ENCODE measurements at places on chromosomes 2 and 18.
A peak's percentile ranks its signal among the peaks of the same experiment; 100 is the strongest.

GRCh38 chr2:8957628-8958027 lies 45.9 kb downstream of the MBOAT2 start:
- DNase-seq = no peak

DNA sequence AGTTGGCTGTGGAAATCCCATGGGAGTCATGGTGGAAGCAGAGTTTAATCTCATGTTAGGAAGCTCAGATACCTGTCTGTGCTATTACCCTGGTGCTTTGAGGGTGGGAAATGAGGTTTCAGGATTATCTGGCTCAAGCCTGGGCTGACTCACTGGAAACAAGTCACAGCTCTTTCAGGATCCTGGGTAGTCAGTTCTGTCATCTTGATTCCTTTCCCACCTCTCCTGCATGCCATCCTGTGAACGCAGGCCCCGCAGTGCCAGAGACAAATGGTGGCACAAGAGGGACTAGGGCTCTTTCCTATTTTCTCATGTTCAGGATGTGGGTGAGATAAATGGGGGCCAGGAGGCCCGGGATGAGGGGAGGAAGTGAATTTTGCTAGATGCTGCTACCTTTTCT lies 3.7 kb upstream of the FAM136A start:
- no peak for DNase-seq

- DNase-seq = no peak
Observed at GRCh38 chr18:67001052-67001451, 397.2 kb upstream of the CDH19 start.

DNA sequence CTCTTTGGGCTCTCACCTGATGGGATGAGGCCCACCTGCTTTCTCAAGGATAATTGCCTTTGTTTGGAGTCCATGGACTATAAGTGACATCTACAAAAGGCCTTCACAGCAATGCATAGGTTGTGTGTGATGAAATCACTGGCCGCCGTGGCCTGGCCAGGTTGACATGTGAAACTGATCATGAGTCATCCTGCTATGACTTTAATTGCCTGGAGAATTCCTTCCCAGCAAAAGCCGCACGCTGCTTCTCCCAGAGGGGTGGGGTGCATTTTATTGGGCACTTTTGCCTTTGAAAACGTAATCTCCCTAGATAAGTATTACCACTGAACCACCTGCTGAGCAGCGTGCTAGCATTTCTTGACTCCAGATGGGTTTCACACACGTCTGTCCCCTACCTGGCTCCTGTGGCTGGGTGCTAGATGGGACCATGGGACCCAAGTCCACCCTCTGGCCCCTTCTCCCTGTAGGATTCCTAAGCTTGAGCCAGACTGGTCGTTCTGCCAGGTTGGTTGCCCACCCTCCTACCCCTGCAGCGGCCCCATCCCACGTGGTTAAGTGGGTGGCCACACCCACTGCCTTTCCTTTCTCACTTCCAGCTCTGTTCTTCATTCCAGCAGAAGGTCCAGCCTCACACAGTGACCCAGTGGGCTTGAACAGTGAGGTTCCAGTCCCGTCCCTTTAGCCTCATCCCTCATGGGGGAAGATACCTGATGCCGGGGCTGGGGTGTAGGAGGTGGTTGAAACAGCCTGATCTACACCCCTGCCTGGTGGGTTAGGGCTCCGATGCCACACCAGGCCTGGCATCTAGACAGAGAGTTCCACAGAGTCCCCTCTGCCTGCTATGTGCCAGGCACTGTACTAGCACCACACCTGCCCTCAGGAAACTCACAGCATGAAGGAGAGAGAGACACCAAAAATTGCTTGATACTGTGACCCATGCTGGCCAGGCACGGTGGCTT lies 89.6 kb downstream of the GBX2 start:
- no peak for DNase-seq

DNA sequence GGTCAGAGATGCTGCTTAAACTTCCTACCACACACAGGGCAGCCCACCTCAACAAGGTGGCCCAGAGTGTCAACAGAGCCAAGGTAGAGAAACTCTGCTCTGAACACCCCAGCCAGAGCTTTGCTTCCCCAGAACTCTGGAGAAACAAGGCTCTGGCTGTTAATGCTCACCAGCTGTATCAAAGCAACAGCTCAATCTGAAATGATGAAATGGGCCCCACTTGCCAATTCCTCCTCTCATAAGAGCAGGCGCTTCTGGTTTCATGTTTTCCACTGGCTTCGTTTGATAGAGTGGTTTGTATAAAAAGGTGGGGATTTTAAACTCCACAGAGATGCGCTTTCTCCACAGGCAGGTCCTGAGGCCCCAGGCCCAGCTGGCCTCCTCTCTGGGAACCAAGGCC lies 60.9 kb upstream of the TFCP2L1 start:
- no peak for DNase-seq

DNA sequence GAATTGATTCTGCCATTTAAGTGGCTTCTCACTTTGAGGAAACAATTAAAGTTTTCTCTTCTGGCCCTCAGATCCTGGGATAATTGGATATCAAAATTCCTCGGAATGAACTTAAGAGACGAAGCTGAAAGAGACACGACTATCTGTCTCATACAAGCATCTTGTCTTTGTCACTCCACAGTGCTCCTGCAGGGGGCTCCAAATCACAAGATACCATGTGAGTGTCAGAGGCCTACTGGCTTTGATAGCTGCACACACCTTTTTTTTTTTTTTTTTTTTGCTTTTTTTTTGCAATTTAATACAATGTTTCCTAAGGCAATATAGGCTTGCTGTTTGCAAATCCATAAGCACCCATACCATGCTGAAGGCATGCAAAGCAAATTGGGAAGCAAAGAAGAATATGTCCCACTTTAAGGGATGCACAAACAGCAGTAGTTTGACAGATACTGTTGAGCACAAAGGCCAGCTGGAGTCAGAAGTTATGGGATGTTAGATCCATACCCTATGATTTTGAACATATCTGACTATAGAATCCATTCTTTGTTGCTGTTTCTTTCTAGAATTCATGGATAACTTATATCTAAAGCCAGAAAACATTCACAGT lies 109.0 kb upstream of the CBLN2 start:
- no peak for DNase-seq

GRCh38 chr18:42255908-42256765 lies 301.1 kb downstream of the PIK3C3 start:
- DNase-seq = no peak

DNA sequence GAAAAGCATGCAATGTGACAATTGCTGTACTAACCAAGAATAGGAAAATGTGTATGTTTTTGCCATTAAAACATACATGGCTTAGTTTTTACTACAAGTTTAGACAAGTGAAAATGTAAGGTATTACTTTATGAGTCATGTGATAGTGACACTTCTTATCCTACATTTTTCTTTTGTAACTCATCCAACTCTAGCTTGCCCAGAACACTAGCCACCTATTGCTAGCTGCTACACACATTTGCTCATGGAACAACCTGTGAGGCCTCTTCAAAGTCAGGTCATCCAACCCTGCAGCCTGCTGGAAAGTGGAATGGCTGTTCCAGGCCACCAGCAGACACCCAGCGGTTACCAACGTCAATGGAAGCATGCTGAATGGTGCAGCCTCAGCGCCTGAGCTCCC lies 1043.9 kb downstream of the TMEM182 start:
- no peak for DNase-seq

DNA sequence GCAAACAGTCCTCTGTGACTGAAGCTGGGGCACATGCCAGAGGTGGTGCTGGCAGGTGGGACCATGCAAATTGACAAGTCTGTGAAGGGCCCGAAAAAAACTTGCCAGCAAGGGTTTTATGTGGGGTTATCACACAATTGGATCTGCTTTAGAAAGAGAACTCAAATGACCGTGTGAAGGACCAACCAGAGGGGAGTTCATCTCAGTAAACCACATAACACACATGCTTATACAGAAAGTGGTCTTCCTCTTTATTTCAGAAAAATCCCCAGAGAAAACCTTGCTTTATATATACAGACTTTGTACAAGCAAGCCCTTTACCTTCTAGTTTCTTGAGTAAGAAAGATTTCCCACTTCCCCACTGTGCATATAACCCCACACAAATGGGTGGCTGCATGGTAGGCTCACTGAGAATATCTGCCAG lies 46.7 kb downstream of the KIDINS220 start:
- no peak for DNase-seq

DNA sequence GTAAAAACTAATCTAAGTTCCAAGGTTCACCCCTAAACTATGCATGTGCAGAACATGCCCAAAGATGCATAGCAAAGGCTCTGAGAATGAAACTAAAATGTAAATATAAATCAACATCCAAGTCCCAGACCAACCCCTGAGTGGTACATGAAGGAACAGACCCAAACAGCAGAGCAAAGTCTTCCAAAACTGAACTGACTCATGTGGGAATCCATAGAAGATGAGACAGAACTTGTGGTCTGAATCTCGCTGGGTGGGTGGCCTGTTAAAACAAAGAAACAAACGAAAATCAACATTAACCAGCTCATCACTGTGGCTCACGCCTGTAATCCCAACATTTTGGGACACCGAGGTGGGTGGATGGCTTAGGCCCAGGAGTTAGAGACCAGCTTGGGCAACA lies 29.5 kb upstream of the ATRAID start:
- no peak for DNase-seq

- no peak for DNase-seq
Observed at GRCh38 chr2:207970147-207970825, 55.0 kb downstream of the PLEKHM3 start.

DNA sequence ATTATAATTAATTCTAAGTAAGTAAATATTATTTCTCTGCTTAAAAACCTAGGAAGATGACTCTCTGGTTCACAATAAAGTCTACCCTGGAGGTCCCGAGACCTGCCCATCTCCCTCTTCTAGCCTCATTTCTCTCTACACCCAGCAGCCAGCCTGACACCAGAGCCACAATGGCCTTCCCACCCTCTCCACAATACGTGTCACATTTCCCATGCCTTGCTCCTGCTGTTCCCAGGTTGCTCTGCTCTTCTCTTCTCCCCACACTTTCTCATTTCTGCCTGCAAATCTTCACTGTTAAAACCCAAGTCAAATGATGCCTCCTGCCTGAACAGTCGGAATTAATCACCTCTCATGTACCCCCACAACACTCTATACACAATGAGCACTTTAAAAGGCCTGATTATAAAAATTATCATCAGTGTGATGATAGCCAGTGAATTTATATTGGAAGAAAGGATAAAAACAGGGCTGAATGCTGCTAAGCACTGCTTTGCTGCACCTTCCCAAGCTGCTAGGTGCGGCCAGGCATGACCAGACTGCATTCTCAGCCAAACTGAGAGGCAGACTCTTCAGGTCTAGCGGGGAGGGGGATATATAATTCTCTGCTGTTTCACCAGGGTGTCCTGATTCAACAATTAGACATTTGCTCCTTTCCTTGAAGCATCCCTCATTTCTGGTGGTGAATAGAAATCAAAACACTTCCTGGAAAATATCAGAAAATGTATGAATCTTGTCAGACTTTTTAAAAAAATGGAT lies 160.6 kb downstream of the DTNA start:
- no peak for DNase-seq

GRCh38 chr2:45380131-45380836 lies 230.8 kb downstream of the SRBD1 start:
- DNase-seq = no peak

DNA sequence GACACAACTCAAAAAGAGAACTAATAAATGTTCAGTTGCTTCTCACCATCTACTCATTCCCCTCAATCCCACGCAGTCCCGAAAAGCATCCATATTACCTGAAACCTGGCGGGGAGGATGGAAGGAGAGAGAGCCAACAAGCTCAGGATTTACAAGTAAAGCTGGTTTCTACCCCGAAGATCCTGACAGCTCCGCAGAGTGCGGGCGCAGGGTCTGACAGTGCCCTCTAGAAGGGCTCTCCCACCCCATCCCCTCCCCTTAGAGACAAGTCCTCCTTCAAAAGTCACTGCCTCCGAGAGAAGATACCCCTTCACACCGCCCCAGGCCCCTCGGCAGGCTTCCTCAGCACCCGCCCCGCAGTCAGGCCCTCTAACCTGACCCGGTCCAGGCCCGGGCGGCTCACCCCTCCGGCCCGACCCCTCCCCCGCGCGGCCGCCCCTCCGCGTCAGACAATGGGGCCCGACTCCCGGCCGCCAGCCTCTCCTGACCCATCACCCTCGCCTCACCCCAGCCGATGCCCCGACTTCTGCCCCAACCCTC lies 550 bp downstream of the RAB1A start:
- DNase-seq = peak; percentile 10

DNA sequence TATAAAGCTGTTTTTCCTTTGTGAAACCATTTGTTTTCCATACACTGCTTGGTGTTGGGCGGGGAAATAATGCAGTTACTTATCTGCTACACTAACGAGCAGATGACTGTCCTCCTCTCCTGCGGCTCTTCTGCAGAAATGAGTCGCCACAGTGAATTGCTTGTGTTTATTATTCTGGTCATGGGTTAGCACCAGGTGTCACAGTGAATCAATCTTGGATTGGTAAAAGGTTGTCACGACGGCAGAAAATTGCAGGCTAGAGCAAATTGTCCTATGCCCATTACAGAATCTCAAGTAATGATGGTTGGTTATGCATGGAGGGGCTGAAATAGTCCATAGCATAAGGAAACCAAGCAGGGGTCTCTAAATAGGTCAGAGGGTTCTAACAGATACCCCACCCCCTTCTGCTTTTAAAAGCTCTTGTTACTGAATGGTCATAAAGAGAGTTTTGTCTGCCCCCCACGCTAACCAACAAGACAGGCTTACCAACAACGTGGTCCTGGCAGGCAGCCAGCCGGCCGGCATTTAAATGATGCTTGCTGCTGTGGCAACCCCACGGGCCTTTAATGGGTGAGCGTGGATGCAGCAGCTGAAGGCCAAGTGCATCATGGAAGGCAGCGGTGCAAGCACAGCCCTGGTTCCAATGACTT lies 29.5 kb downstream of the RAB31 start:
- no peak for DNase-seq

- DNase-seq = no peak
Observed at GRCh38 chr2:210461401-210461800, 15.2 kb downstream of the LANCL1 start.

DNA sequence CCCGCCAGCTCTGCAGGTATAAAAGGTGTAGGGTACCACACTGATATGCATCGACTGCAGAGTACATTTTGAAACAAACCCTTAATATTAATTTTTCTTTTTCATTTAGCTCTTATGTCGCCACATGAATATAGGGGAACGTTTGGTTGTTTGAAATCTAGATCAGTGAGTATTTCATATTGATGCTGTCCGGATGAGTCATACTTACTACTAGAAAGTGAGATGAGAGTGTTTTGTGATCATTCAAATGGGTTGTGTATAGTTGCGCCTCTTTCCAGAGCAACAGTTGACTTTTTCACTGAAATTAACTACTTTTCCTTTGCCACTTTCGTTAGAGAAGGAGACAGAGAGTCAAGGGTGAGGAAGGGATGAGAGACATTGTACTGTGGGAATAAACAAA lies 24.6 kb downstream of the NPAS2 start:
- no peak for DNase-seq

GRCh38 chr18:51229328-51229727 lies 31.8 kb upstream of the MEX3C start:
- DNase-seq = no peak

DNA sequence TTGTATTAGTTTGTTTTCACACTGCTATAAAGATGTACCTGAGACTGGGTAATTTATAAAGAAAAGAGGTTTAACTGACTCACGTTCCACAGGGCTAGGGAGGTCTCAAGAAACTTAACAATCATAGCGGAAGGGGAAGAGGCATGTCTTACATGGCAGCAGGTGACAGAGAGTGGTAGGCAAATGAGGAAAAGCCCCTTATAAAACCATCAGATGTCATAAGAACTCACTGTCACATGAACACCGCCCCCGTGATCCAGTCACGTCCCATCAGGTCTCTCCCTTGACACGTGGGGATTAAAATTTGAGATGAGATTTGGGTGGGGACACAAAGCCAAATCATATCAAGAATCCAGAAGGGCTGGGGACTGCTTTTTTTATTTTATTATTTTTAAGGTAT lies 120.0 kb downstream of the GALNT14 start:
- DNase-seq = no peak

All from effector memory CD8-positive, alpha-beta T cell (primary cell).